ENCODE measurements at places on chromosomes 3 and 15.

GRCh38 chr3:50351323-50351697 is 648 bp downstream of the CYB561D2 start:
- DNase-seq, result no peak

DNA sequence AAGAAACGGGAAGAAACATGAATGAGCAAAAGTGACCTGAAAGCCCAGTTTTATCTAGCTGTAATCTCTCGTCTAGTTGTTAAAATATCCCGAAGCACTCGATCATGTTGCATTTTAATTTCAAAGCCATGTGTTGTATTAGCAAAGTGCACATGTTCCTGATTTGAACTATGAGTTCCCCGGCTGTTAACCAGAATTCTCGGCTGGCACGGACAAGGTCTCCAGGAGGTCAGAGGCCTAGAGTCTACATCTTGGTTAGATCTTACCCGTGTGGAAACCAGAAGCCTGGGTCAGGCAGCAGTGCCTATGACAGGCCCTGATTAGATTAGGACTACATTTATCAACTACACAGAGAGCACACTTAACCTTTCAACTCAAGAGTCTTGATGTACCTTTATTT is 195.8 kb downstream of the CDIN1 start:
- no peak for DNase-seq

DNA sequence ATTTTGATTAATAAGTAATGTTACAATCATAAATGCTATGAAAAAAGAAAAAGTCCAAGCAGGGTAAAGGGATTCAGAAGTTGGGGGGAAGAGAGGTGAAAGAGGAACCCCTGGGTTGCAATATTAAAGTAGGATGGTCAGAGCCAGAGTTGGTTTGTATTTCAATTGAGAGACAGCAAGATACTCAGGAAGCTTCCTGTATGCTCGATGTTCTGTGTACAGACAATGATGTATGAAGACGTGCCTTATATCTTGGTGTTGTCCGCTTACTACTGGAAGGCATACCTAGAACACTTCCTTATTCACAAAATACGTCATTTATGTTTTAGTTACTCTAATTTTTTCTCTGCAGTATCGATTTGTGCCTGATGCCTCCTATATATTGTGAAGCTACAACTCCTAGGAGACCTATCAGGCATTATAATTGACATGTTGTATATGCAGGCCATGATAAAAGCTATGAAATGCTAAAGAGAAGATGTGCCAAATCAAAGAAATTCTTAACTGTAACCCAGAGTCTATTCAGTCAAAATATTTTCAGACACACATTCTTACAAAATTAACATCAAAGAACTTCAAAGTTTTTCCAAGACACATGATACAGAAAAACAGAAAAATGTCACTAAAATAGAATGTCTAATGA is 87.5 kb downstream of the TBL1XR1 start:
- no peak for DNase-seq

- no peak for DNase-seq
Measured at GRCh38 chr3:38655708-38656300, 6.3 kb upstream of the SCN5A start.

DNA sequence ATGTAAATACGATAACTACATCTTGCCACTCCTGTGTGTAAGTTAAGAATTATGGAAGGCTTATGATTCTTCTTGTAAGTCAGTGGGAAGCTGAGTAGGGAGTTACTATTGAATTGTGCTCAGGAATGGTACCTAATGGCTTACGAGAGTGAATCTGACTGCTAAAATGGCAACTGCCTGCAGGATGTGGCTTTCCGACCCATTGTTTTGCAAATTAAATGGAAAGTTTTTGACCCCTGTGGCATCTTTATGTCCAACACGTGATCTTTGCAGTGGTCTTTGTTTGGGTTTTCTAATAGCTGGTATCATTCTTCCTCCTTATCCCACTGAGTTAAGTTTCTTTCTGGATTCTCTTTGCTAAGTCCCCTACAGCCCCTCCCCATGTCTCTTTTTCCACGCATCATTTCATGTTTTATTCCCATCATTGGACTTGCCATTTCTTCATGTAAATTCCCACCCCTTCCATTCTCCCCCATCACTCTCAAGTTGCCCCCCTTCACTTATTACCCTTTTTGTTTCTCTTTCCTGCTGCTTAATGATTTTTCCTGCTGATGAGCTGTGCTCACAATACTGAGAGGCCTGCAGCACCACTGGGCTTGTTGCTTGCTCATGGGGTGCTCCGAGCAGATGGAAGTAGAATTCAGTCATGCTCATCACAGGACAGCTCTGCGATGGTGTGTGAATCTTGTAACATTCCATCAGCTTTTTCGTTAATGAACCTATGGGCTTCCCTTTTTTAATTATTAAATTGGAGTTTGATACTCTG is 428.2 kb upstream of the IL12A start:
- no peak for DNase-seq

GRCh38 chr3:31025541-31025940 is 131.1 kb upstream of the GADL1 start:
- no peak for DNase-seq

- DNase-seq, result peak; percentile 43
Measured at GRCh38 chr15:101050623-101051290, 131.6 kb downstream of the LRRK1 start.

- no peak for DNase-seq
Measured at GRCh38 chr3:53803124-53803815, 42.9 kb downstream of the CHDH start.

- no peak for DNase-seq
Measured at GRCh38 chr15:65630760-65631159, 9.0 kb downstream of the SLC24A1 start.

DNA sequence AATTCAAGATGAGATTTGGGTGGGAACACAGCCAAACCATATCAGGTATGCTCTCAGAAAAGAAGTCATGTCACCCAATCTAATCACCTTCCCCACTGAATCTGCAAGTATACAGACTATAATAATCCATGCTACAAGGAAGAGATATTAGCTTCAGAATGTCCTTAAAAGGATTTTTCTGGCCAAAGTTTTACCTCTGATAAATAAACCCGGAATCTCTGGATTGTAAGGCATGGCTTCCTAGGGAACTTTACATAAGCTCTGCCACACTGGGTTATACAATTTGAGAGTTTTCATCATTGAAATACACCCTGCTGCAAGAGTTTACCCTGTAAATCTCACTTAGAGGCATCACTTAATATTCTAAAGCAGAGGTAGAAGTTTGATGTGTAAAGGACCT is 330.5 kb upstream of the KCNMB2 start:
- DNase-seq, result no peak

GRCh38 chr15:63869371-63870042 is 35.8 kb upstream of the HERC1 start:
- DNase-seq, result no peak

DNA sequence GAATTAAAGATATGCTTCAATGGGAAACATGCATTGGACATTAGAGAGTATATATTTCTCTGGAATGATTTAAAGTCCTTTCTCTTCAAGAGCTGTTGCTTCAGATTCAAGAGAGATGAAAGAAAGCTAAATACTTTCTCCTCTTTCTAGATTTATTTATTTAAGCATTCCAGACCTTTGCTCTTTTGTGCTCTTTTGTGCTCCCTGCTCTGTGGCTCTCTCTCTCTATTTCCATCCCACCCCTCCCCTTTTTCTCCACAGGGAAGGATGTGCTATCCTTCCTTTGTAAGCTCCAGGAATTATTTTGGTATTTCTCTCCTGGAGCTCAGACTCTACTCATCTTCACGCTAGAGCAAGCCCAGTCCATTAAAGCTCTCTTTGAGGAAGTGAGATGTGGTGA is 871.9 kb upstream of the GBE1 start:
- DNase-seq, result no peak

DNA sequence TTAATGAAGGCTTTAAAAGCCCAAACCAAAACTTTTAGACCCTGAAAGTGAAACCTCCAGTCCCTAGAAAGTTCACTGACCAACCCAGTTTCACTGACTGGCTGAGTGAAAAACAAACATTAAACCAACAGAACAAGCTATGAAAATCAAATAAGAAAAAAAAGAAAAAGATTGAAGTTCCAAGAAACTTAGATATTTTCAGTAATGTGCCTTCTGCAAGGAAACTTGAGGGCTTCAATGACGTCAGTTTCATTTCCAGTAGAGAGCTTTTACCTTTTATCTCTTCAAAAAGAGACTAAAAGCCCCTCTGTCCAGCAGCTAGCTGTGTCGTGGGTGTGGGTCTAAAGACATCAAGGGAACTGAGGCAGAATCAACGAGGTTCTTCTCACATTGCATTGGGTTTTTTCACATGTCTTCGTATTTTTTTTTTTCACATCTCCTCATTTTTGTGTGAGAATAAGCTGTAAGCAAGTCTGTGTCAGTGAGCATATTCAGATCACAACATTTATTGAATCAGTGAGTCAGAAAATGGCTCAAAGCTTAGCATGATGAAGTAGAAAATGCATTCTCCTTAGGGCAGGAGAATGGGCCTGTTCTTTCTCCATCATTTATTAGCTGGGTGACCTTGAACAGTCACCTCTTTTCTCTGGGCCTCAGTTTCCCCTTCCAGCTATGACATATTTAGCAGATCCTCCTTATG is 54.8 kb upstream of the BCL6 start:
- no peak for DNase-seq

GRCh38 chr15:89681146-89681545 is 2.0 kb upstream of the PLIN1 start:
- no peak for DNase-seq

GRCh38 chr3:98885851-98886250 is 15.6 kb downstream of the DCBLD2 start:
- no peak for DNase-seq

DNA sequence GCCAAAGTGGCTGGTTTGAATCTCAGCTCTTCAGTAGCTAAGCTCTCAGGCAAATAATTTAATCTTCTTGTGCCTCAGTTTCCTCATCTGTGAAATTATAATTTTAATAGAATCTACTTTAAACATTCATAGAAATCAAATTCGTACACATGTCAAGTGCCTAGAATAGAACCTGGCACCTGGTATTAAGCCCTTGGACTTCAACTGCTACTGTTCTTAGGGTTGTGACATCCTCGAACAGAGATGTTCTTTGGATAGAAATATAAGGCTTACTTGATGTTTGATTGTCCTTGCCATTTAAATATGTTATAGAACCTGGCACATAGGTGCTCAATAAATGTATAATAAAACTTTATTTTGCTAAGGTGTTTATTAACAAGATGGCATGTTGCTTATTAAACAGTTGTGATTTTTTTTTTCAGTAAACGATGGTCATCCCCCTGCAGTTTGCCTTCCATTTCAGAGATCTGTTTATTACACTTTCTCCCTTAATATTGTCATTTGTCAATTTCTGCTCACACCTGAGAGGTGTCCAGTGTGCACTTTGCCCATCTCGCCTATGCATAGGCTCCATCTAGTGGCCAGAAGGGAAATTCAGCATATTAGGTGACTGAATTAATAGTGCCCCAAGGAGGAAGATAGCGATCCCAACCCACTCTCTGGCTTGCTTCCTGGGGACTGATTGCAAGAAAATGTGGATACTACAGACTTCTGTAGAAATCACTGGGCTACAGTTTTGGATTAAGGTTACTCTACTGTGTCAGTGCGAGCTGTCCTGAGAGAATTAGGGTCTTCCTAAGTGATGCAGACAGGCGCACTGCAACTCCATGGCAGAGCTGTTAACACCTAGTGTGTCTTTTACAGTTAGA is 10.7 kb downstream of the IGF1R start:
- no peak for DNase-seq

GRCh38 chr3:142987080-142987700 is 14.2 kb upstream of the U2SURP start:
- DNase-seq, result no peak

DNA sequence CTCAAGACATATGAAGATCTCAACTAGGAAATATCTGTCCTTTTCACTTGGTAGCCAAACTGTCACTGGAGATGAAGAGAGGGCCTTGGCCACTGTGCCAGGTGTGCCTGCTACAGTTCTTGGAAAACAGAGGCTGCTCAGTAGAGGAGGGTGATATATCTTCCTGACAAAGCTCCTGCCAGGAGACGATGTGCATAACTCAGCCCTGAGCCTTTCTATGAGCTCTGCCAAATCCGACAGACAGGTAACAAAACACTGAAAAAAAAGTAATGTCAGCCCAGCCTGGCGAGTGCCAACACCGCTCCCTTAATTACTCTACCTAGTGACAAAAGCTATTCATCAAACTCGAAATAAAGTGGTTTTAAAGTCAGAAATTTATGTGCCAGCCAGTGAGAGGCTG is 123.2 kb downstream of the MFSD1 start:
- no peak for DNase-seq

DNA sequence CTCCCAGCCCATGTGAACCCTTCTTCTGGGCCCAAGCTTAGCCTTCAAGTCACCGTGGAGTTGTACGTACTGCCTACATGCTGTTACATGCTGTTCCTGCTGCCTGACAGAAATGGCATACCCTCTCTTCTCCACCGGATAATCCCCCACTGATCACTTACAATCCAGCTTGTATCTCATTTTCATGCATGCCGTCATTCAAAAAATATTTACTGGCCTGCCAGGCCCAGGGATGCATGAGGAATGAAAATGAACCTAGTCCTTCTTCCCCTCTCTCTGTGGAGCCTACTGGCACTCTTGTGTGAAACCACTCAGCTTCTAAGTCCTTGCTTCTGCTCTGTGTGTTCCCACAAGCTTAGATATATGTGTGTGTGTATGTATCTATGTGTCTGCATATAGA is 60.6 kb downstream of the WNT5A start:
- no peak for DNase-seq

DNA sequence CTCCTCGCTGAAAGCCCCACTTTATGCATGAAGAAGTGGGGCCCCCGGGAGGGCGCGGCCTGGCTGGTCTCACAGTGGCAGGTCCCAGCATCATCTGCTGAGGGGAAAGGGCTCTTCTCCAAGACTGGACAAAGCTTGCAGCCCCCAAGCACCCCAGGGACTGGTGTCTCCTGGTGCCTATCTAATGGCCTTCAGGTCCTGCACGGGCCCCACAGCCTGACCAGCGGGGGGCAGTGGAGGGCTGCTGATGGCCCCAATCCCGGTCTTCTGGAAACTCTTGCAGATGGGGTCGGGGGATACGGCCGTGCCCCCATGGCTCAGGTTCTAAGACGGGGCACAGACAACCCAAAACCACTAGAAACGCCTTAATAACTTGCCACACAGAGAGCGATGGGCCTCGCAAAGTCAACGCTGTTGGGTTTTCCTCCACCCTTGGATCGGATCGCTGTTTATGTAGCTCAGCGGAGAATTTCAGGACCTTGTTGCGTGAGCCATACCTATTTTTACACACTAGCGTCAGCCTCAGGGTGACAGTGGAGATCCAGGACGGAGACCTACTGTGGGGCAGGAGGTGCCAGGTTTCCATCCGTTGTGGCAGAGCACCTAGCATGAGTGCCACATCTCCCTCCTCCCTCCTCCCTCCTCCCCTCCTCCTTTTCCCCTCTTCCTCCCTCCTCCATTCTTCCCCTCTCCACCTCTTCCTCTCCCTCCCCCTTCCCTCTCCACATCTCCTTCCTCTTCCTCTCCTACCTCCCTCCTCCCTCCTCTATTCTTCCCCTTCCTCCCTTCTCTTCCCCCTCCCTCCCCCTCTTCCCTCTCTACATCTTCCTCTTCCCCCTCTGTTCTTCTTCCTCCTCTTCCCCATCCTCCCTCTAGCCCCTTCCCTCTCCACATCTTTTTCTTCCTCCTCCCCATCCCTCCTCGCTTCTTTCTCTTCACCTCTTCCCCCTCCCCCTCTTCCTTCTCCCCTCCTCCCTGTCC is 79.3 kb upstream of the ALDH1L1 start:
- no peak for DNase-seq

- no peak for DNase-seq
Measured at GRCh38 chr3:105274536-105274935, 92.2 kb upstream of the ALCAM start.

- DNase-seq, result no peak
Measured at GRCh38 chr15:69299943-69300588, 1.4 kb downstream of the PAQR5 start.

- no peak for DNase-seq
Measured at GRCh38 chr3:17278006-17278405, 393.3 kb downstream of the PLCL2 start.

GRCh38 chr3:61573441-61573840 is 12.1 kb downstream of the PTPRG start:
- no peak for DNase-seq
